ENCODE measurements at places on chromosomes 6 and 20. TPM values are rescaled to one million over a fixed set of nuclear protein-coding genes. Genes with fewer than 3 reads are reported as not detected.

Gene SLC4A11
- total RNA-seq = 0.29 TPM

Gene DNAH8
- 0.03 TPM for total RNA-seq

Gene DPPA5
- not detected for total RNA-seq

Gene APOM
- 0.42 TPM for total RNA-seq

Gene SIRPD
- total RNA-seq = 0.42 TPM

Gene PGBD1
- total RNA-seq = 6.2 TPM

Gene IMPG1
- not detected for total RNA-seq

Gene SLC26A8
- 0.33 TPM for total RNA-seq

Gene LAMP5
- total RNA-seq = 0.18 TPM

Gene MED20
- 16.1 TPM for total RNA-seq

Gene C20orf202
- total RNA-seq = 0.54 TPM

Gene WASF1
- total RNA-seq = 10.3 TPM

Gene RAB44
- 0.66 TPM for total RNA-seq

Gene DEF6
- total RNA-seq = 13.0 TPM

Gene SPEF1
- not detected for total RNA-seq

Gene PRKN
- 9.0 TPM for total RNA-seq

Gene PROKR2
- total RNA-seq = not detected

Gene PHACTR3
- 0.27 TPM for total RNA-seq

Gene EEF1A2
- total RNA-seq = 0.88 TPM

Gene NMBR
- total RNA-seq = 0.45 TPM

Gene TRIM15
- total RNA-seq = not detected

Gene PLA2G7
- 2.0 TPM for total RNA-seq

Gene CRISP3
- not detected for total RNA-seq

Gene LINC00237
- total RNA-seq = not detected

Gene GJA1
- 185 TPM for total RNA-seq

Gene PSORS1C2
- not detected for total RNA-seq

Gene PAK5
- 0.33 TPM for total RNA-seq

Gene BEND3
- total RNA-seq = 1.4 TPM

Gene PPP1R3G
- total RNA-seq = 5.3 TPM

Gene SGK2
- total RNA-seq = 2.7 TPM

Gene SAMHD1
- 127 TPM for total RNA-seq

Gene TAF8
- 24.2 TPM for total RNA-seq

Gene GSTA3
- not detected for total RNA-seq

Gene SKIC2
- total RNA-seq = 90.3 TPM

Gene PPP1R14C
- 0.58 TPM for total RNA-seq

Gene ACOT13
- total RNA-seq = 10.4 TPM

All from aorta (tissue), 5 donors.